Stomach (tissue), 19 donors: ENCODE measurements at places on chromosomes 12 and 14. TPM values are rescaled to one million over a fixed set of nuclear protein-coding genes. Genes with fewer than 3 reads are reported as not detected.

DNA sequence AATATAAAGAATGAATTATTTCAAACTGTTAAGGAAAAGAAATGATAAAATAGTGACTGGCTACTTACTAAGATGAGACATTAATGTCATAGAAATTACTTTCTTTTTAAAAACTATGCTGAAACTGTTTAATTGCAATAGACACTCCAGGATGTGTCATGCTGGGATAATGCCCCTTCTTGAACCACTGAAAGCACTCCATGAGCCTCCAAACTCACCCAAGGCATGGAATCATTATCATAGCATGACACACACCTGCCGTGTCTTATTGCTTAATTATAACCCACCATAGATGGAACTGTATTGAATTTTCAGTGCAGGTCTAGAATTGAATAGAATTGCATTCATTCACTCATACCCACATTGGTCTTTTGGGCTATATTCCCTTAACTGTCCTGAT lies 4.3 kb downstream of the MBIP start:
- no peaks in the 10 kb centered on the region for H3K27me3 ChIP-seq
- no peak overlapping the region for H3K27ac ChIP-seq
- peak overlapping the region; percentile 94 for H3K4me3 ChIP-seq
- H3K4me1 ChIP-seq = peaks cover 5% of the 10 kb centered on the region

GRCh38 chr12:105318651-105319483 lies 11.6 kb upstream of the C12orf75 start:
- H3K27ac ChIP-seq = peak overlapping the region; percentile 63
- H3K27me3 ChIP-seq = no peaks in the 10 kb centered on the region
- H3K36me3 ChIP-seq = no peaks in the 10 kb centered on the region
- H3K4me3 ChIP-seq = no peak overlapping the region
- DNase-seq = no peak

DNA sequence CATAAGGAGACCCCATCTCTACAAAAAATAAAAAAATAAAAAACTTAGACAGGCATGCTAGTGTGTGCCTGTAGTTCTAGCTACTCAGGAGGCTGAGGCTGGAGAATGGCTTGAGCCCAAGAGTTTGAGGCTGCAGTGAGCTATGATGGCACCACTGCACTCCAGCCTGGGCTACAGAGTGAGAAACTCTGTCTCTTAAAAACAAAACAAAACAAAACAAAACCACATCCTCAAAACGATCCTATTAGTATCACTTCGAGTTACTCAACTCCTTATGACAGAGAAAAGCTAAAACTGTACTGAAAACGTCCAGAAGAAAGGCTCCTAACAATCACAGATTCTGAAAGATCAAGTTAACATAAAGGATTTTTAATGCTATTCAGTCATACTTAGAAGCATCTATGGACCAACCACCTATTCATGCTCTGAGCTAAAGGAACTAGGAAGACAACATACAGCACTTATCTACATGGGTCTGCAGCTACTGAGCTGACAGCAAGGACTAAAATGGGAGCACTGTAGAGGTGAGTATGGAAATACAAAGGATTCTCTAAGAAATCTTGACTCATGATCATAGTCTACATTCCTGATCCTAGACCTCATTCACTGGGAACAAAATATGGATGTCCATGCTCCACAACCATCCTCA lies 75.3 kb upstream of the DUSP6 start:
- H3K4me1 ChIP-seq = no peaks in the 10 kb centered on the region
- no peak overlapping the region for H3K27ac ChIP-seq
- DNase-seq = no peak
- H3K4me3 ChIP-seq = no peak overlapping the region
- no peaks in the 10 kb centered on the region for H3K27me3 ChIP-seq
- H3K36me3 ChIP-seq = no peaks in the 10 kb centered on the region

GRCh38 chr14:99460793-99461192 lies 19.9 kb downstream of the SETD3 start:
- DNase-seq = no peak
- peaks cover 90% of the 10 kb centered on the region for H3K36me3 ChIP-seq
- no peak overlapping the region for H3K4me3 ChIP-seq

Gene SOAT2
- not detected for total RNA-seq
